ENCODE measurements at places on chromosomes 1 and 21. TPM values are rescaled to one million over a fixed set of nuclear protein-coding genes. Genes with fewer than 3 reads are reported as not detected.

The FOXD2 gene
- total RNA-seq, result 0.33 TPM

The ADORA3 gene
- total RNA-seq, result 13.2 TPM

The GUCA2A gene
- not detected for total RNA-seq

The FRRS1 gene
- 12.1 TPM for total RNA-seq

The KRTAP13-2 gene
- not detected for total RNA-seq

The USP25 gene
- 53.0 TPM for total RNA-seq

Data from breast epithelium (tissue), 4 donors.